ENCODE measurements at places on chromosomes 7 and 10.

- DNase-seq: no peak
Measured at GRCh38 chr10:1603181-1603580, 134.1 kb downstream of the ADARB2 start.

DNA sequence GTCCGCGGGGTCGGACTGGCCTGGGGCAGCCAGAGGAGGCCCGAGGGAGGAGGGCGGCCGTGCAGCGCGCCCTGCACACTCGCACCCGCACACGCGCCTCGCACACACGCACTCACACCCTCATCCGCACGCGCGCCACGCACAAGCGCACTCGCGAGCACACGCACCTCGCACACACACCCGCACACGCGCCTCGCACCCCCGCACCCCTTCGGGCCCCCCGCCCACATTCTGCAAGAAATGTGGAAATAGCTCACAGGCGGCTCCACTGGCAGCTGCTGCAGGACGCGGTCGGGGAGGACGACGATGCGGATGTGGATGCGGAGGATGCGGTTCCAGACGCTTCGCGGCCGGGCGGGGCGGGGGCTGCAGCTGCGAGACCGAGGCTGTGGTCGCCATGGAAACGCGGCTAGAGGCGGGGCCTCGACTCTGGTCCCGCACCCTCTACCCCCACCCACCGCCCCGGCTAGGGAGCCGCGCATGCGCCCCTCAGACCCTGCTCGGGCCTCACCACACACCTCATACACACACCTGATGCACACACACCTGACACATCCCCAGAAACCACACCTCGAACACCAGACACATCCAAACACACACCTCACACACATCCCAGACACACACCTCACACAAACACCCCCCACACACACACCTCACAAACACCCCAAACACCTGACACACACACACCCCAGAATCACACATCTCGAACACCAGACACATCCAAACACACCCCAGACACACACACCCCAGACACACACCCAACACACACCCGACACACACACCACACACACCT lies at the start of gene CALY:
TSS of gene CALY (minus strand) at position 320 of the 793 bp plus-strand sequence. CDS start 7,907 bp downstream, outside the sequence.
- peak; percentile 66 for DNase-seq

DNA sequence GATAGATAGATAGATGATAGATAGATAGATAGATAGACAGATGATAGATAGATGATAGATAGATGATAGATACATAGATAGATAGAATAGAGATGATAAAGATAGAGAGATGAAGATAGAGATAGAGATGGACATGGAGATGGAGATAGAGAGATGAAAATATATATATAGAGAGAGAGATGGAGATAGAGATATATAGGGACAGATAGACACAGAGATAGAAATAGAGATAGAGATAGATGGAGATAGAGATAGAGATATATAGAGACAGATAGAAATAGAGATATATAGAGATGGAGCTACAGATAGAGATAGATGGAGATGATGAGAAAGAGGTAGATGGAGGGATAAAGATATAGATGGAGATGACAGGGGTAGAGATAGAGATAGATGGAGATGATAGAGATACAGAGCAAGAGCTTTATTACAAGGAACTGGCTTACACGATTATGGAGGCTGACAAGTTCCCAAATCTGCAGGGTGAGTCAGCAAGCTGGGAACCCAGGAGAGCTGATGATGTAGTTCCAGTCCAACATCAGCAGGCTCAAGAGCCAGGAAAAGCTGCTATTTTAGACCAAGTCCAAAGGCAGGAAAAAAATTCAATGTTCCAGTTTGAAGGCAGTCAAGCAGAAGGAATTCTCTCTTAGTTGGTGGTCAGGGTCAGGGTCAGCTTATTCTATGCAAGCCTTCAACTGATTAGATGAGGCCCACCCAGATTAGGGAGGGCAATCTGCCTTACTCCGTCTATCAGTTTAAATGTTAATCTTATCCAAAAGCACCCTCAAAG lies 37.1 kb downstream of the CAV1 start:
- DNase-seq: no peak

DNA sequence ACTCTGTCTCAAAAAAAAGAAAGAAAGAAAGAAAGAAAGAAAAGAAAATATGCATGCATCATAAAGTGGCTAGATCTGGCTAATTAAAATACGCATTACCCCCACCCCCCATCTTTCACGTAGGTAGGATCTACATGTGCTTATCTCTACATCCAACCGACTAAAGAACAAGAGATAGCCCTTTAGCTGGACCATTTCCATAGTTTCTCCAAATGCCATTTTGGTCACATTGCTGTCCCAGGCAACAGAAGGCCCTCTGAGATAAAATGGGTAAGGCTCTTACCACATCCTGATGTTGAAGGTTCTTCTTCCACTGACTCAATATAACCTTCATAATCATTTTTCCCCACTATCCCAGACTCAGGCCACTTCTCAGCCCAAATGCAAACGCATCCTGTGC lies 31.5 kb downstream of the PIK3AP1 start:
- no peak for DNase-seq

DNA sequence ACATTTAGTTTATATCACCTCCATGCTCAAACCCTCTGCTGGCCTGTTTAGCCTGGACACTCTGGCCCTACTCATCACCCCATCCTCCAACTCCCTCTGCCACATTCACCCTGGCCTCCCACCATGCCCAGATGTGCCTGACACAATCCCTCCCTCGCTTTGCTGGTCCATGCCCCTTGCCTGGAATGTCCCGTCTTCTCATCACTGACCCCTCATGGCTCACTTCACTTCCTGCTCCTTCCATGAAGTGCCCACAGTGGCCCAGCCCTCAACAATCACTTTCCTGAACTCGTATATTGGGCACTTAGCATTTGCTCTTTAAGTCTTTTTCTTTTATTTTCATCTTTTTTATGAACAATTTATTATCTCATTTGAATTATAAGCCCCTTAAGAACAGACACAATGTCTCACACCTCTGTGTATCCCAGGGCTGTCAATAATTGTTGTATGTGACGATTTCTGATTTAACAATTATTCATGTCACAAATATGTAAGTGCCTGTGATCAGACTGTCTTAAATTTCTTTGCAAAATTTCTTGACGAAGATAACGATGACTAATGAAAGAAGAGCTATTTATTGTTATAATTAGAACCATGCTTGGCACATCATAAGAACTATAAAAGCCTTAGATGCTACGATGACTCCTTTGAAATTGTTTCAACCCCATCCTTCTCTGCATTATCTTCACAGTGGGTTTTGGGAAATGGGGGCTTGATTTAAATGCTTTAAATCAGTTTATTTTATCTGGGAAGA lies 209.9 kb upstream of the YAE1 start:
- DNase-seq: no peak

Measured in BE2C (cell line).